ENCODE measurements at places on chromosomes 1 and 21.

DNA sequence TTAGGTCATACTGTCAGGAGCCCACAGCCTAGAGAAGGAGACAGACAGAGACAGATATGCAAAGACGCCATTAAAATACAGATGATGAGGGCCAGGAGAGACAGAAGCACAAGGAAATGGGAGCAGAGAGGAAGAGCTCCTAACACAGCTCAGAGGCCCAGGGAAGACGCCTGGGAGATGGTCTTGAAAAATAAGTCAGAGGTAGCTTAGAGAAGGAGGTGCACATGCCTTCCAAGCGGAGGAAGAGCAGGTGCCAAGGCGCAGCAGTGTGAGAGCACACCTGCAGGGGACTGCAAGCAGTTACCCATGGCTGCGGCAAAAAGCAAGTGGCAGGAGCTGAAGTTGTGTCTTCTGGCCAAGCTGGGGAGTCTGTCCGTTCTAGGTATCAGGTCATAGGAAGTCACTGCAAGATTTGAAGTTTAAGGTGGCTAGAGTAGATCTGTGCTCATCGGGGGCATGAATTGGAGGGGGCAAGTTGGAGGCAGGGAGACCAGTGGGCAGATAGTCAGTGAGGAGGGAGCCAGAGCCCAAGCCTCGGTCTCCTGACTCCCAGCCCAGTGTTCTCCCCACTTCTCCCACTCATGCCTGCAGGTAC, 1.3 kb upstream of the TRABD2B start:
- DNase-seq: no peak

- no peak for DNase-seq
Measured at GRCh38 chr1:69425871-69426270, 141.9 kb upstream of the LRRC7 start.

DNA sequence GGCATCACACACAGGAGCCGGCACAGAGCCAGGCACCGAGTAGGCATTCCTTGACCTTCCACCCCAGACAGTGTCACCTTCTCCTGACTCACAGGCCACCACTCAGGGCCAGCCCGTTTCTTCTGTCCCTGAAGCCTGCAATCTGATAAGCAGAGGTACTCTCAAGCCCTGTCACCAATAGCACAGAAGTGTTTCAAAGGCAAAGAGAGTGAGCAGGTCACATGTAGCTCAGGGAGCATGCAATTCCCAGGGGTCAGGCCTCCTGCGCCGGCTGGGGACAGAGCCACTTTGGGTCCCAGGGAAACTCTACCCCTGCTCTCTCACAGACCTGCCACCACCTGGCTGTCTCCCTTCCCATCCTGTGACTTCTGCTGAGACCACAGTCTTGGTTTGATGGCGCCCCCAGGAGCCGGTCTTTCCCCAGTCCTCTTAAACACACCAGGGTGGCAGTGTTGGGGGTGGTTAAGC, 13.2 kb downstream of the CAPN9 start:
- DNase-seq: no peak

DNA sequence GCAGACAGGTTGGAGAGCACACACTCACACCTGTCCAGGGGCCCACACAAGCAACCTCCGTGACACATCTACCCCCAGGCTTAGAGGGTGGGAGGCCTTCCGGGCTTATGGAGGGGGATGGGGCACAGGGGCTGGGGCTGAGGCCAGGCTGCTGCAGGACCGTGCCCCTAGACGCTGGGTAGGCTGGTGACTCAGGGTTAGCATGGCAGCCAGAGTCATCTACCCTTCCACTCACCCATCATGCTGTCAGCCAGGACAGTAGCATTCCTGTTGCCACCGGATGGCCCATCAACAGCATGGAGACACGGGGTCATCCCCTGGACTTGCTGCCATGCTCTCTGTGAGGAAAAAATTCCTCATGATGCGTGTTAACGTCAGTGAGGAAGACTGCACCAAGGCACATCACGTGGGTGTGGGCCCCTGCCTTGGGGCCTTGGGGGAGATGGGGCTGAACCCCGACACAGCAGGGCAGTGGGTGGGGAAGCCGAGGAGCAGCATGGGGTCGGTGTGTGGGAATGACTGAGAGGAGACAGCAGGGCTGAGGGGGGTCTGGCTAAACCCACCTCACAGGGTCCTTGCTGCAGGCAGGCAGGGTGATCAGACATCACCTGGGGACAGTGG, 52.8 kb downstream of the WNT9A start:
- no peak for DNase-seq

- no peak for DNase-seq
Measured at GRCh38 chr1:93977598-93977945, 68.3 kb upstream of the GCLM start.

GRCh38 chr1:27011058-27011764, 1.4 kb downstream of the TENT5B start:
- no peak for DNase-seq

DNA sequence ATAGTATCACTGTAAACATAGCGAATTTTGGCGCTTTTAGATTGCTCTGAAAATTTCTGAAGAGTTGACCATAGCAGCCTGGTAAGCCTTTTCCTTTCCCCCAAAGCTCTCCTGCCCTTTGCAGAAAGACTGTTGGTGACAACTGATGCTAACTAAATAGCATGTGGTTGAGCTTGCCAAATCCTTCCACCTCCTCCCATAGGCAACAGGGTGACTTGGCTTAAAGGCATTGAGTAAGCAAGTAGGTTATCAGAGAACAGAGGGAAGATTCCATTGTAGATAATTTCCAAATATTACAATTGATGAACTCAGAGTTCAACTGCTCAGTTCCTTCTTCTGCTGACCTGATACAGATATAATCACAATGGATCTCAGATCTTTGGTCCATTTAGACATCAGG, 19.9 kb upstream of the HMGCL start:
- no peak for DNase-seq

DNA sequence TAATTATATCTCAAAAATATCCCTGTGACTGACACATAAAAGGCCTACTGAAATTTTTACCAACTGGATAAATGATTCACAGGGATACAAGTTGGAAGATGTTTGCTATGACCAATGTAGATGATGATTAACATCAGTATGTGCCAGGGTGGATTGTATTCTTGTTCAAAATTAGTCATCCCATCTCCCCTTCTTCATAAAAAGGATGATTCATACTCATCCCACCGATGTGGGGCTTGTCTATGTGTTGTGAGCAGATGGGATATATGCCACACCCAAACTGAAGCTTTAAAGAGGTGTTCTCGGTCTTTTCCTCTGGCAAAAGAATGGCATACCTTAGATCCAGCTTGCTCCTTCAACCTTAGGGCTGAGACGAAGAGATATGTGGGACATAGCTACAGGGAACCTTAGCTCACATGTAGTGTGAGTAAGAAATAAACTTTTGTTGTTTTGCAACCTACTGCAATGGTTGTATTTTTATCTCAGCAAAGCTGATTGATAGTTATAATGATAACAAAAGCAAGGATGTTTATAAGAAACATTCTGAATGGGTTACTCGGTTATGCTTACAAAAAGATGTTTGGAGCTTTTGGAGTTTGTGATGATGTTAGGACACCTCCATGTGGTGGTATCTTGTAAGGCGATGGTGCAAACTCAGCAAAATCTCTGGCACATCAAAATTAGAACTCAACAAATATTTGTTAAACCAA, 29.4 kb downstream of the SPATA17 start:
- DNase-seq: no peak

- no peak for DNase-seq
Measured at GRCh38 chr1:51567653-51568052, 48.6 kb upstream of the EPS15 start.

DNA sequence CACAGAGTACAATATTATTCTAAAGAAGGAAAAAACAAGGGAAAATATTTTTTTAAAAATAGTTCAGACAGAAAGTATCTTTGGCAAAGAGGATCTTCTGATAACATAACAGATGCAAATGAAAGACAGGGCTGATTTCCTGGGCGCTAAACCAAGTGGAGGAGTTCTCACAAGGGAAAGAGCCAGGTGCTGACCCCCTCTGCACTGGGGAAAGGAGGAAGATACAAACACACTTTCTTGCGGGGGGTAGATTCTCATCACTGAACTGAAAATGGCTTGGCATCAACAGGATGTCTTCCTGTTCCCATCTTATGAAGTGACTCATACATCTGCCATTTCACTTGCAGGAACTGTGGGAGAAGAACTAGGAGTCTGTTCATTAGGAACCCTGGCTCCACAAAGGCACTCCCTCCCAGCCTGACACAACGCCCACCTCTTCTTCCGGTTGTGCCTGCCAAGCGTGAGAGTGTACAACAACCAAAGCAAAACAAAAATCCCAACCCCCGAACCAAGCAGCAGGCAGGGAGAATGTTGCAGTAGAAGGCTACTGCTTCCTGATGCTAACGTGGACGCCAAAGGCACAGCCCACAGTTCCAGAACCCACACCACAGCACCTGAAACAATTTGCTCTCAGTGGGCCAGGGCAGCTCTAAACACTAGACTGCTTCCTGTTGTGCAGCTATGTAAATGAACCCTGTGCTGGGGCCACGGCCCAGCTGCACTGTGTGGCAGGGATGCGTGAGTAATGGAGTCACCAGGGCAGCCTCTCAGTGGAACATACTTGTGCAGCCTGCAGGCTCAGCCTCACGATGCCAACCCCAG, 51.0 kb downstream of the GADD45A start:
- DNase-seq: no peak

DNA sequence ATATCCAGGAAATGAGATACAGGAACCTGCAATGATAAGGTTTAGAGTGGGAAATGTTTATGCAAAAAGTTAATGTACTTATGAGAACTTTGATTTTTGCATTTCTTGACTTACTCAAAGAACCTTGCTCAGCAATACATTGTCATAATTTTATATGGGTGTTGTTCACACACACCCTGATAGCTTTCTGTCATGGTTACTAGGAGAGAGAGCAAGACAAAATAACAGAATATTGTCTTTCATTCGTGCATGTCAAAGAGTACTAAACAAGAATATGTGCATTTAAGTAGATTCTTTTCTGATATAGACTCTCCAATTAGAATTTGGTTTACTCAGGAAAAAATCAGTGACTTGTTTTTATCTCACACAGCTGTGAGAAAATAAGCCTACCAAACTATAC, 27.5 kb upstream of the KCNA3 start:
- DNase-seq: no peak

GRCh38 chr1:57007948-57008347, 42.1 kb upstream of the C8B start:
- no peak for DNase-seq

DNA sequence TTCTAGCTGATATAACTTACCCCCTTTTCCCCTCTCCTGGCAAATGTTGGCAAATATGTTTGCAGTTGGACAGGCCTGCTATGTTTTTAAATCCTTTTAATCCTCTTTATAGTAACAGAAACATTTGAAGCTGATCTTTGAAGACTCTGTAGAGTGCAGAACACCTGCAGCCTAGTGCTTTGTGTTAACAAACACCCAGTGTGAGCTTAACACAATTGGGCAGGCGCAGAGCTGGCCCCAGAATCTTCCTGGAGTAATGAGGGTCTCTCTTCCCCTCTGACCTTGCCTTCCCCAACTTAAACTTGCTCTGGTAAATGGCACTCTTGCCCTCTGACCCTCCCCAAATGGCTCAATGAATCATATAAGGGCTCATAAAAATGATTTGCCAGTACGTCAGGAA, 247.9 kb upstream of the LYPLAL1 start:
- DNase-seq: no peak

GRCh38 chr1:117260761-117261423, 50.2 kb upstream of the VTCN1 start:
- no peak for DNase-seq

DNA sequence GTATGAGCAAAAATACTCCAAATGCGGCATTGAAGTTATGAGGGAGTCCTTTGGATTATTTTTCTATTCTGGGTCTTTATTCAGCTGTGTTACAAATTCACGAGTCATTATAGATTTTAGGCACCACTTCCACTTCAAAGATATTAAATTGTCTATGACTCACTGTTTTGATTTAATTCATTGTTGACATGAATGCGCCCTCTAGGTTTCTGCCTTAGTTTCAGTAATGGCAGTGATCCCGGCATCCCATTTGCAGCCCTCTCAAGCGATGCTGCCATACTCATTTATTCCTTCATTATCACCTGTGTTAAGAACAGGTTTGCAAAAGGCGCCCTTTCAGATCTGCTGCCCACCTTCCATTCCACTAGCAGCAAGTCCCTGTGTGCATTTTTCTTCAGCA, 14.0 kb downstream of the RSPO1 start:
- no peak for DNase-seq

GRCh38 chr1:183241471-183241870, 55.4 kb downstream of the LAMC2 start:
- DNase-seq: no peak

DNA sequence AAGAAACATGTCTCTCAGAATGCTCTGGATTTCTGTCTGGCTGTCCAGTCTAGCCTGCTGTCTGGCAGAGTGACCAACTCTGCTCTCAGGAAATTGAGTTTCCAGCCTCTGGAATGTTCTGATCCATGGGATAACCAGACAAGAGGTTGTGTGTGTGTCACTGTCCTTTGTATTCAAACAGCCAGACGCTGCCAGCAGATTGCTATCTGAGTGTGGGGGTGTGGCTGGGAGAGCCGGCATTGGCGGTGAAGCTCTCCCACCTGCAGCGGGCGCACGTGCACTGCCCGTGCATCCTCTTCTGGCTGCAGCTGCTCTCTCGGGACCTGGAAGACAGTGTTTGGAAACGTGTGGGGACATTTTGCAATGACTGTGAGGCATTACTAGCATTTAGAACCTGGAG, 26.1 kb downstream of the PKP1 start:
- DNase-seq: no peak

GRCh38 chr1:97630948-97631347, 289.9 kb downstream of the DPYD start:
- no peak for DNase-seq

- no peak for DNase-seq
Measured at GRCh38 chr21:46264690-46265144, 20.7 kb downstream of the MCM3AP start.

DNA sequence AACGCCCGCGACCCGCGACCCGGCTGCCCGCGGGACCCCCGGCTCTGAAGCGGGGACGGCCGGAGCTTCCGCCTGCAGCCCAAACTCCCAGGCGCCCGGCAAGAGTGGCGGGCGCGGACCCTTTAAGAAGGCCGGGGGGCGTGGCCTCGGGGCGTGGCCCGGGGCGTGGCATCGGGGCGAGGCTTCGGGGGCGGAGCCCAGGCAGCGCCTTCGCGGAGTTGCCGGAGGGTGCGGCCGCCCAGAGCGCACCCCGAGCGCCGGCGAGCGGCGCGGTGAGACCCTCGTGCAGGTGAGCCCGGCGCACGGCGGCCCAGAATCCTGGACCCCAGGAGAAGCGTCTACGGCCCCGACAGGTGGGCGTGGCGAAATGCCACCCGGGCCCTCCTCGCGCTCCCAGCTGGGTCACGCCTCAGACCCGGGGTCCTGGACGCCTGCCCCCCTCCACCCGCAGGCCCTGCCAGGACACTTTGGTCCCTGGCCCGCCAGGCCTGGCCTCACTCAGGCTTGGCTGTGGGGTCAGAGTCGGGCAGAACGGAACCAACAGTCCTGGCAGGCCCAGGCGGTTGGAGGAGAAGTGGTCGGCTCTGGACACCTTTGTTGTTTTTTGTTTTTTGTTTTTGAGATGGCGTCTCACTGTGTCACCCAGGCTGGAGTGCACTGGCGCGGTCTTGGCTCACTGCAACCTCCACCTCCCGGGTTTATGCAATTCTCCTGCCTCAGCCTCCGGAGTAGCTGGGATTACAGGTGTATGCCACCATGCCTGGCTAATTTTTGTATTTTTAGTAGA, 14.4 kb downstream of the RNF223 start:
- DNase-seq: peak; percentile 81

Measured in stimulated activated CD8-positive, alpha-beta memory T cell treated with anti-CD3 and anti-CD28 coated beads, Interleukin-7, amount 100 ng/mL, for 4 hours (primary cell).